ENCODE measurements at places on chromosomes 12 and 14.

GRCh38 chr14:100193417-100194357 is 34.2 kb upstream of the DEGS2 start:
- DNase-seq: no peak

DNA sequence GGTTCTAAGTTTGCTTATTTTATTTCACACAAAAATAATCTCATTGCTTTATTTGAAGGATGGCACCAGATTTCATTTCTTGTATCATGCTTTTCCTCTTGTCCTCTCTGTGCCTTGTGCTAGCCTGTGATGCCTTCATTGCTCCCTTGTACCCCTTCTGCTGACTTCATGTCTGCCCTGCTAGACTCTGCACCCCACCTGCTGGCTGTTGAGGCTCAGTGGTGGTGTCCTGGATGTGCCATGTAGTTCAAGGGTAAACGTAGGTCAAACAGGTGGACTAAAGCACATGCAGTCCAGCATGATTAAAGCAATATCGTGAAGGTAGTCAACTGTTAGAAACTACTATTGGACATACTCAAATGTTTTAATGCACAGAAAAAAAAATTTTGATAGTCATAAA is 21.6 kb downstream of the MRPS35 start:
- peak; percentile 23 for DNase-seq

GRCh38 chr12:79444089-79444488 is 246.7 kb downstream of the PAWR start:
- DNase-seq: no peak

DNA sequence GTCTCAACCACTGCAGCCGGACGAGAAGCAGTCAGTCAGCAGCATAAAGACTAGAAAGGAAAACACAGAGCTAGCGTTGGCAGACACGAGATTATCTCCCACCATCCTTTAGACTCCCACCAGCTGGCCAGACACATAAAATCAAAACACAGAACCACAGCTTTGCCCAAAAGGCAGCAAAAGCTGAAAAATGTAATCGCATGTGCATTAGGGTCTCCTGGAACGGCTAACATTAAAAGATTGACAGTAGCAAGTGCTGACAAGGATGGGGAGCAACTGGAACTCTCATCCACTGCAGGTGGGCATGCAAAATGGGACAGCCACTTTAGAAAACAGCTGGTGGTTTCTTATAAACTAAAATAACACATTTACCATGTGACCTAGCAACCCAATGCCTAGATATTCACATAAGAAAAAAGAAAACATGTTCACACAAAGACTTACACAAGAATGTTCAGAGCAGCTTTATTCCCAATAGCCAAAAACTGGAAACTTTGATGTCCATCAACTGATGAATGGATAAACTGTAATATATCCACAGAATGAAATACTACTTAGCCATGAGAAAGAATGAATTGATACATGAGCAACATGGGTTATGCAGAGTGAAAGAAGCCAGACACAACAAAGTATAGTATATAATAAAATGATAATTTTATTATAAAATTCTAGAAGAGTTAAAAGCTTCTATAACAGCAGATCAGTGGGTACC is 37.7 kb downstream of the NCOR2 start:
- no peak for DNase-seq

GRCh38 chr12:96213869-96214268 is 19.7 kb downstream of the ELK3 start:
- no peak for DNase-seq

- DNase-seq: no peak
These were observed 1.5 kb upstream of the NOVA1 start for GRCh38 chr14:26599291-26599690.

GRCh38 chr14:57871459-57872080 is 5.7 kb upstream of the SLC35F4 start:
- DNase-seq: peak; percentile 41
